ENCODE measurements at places on chromosomes 3 and 15.

DNA sequence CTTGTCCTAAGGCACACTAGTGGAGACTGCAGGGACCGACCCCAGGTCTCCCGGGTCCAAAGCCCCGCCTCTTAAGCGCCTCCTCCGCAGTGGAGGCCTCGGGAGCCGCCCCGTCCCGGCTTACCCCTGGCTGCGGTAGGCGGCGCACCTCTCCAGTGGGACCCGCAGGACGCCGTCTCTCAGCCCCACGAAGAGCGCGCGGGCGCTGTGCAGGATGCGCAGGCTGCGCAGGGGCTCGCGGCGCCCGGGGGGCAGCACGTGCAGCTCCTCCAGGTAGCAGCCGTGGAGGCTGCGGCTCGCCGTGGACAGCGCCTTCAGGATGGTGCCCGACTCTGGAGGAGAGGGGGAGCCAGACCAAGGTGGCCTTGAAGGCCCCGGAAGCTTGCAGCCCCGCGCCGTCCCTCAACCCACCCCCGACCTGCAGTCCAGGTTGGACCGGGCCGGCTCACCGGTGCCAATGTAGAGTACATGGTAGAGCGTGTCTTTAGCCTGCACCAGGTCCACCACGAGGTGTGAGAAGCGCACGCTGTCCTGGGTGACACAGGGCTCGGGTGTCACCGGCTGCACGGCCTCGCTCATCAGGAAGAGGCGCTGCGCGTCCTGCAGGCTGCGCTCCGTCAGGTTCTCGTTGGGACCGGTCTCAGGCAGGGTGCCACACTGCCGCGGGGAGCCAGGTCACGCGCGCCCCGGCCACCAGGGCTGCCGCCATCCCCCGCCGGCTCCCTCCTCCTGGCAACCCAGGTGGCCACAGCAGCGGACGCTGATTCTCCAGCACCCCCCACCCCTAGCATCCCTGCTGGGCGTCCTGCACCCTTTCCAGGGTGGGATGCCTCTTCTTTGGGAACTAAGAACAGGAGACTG lies 105.5 kb downstream of the SEMA5B start:
- DNase-seq: no peak

DNA sequence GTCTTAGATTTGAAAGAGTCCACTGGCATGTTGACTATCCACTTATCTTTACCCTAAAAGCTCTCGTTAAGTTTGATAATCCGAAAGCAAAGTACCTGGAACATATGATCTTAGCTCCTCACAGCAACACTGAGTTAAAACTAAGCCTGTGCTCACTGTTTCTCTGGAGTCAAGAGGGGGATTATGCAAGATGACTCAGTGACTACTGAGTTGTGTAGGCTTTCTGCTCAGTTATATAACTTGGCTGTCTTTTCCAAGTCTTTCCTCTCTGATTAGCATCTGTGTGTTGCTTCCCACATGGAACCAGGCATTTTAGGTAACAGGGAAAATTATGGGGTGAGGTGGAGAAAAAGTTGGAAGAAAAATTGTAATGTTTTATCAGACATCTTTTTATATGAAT lies 31.2 kb upstream of the MYO5C start:
- DNase-seq: no peak

GRCh38 chr3:124995460-124995994 lies 60.3 kb downstream of the HEG1 start:
- peak; percentile 9 for DNase-seq

GRCh38 chr3:123150449-123151215 lies 51.1 kb upstream of the SEC22A start:
- DNase-seq: no peak

GRCh38 chr15:74034206-74034755 lies 39.8 kb downstream of the PML start:
- no peak for DNase-seq

- DNase-seq: no peak
These were observed 169.8 kb upstream of the ROBO1 start for GRCh38 chr3:79937567-79937966.

GRCh38 chr15:64895285-64896065 lies 16.2 kb upstream of the ANKDD1A start:
- no peak for DNase-seq

DNA sequence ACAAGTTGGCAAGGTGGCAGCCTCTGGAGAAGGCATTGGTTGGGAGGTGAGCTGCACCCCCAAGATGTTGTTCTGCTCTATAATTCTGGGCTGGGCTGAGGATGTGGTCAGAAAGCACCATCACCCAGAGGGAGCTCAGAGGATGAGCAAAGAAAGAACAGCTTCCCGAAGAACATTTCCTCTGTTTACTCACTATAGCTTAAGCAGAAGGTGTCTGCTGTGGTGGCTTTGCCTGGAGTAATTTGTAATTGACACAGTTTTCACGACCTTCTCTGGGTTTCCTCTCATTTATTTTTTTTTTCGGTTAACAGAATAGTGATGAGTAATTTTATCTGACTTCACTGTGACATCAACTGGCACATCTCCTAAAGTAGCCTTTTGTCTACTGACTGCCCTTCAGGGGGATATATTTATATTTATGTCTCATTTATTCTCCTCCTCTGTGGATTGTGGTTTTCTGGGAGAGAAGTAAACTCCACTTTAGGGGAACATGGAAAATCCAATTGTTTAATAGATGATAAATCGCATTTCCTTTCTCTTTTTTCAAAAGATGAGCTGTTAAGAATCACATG lies 49.5 kb upstream of the ABHD17C start:
- DNase-seq: no peak

DNA sequence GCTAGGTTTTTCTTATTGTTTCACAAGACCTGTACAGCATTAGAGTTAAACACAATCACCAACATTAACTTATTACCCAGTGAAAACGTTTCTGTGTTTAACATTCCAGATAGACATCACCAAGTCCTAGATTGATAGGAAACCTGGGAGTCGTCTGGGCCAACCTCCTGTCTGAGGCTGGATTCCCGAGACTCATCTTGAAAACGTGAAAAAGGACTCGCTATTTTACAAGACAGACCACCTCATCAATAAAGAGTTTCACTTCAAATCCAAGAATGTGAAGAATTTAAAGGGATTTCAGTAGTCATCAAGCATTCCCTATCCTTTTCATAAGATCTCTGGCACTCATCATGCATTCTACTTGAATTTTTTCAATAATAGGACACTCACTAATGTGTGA lies 626.6 kb downstream of the MCTP2 start:
- no peak for DNase-seq
